CD14-positive monocyte (primary cell): ENCODE measurements at places on chromosomes 4 and X.
A peak's percentile ranks its signal among the peaks of the same experiment; 100 is the strongest.

DNA sequence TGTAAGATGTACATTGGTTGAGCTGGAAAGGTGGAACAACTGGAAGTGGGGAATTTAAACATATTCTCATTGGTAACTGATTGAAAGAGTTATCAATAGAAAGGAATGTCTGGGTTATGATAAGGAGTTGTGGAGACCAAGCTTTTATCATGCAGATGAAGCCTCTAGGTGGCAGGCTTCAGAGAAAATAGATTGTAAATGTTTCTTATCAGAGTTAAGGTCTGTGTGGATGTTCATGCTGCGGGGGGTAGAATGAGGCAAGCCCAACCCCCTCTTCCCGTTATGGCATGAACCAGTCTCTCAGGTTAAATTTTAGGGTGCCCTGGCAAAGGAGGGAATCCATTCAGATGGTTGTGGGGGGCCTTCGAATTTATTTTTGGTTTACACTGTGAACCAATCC, 16.0 kb downstream of the ARSD start:
- no peak for DNase-seq

DNA sequence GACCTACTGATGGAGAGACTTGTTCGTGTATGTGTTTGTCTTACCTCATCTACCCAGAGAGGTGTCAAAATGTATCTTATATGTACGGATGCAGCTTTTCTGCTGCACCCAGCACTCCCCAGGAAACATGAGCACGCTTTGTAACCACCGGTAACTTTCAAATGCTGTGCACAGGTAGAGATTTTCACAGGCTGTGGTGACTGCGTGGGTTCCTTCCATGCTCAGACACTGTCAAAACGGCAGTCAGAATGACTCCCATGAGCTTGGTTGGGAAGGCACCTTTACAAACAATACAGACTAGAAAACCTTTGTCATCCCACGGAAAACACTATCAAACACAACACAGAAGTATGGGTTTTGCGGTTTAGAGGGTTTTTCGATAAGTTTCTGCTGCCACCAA, 28.2 kb downstream of the F11 start:
- DNase-seq, result no peak

- DNase-seq, result no peak
Measured at GRCh38 chrX:63675716-63676115, 109.3 kb downstream of the ARHGEF9 start.

DNA sequence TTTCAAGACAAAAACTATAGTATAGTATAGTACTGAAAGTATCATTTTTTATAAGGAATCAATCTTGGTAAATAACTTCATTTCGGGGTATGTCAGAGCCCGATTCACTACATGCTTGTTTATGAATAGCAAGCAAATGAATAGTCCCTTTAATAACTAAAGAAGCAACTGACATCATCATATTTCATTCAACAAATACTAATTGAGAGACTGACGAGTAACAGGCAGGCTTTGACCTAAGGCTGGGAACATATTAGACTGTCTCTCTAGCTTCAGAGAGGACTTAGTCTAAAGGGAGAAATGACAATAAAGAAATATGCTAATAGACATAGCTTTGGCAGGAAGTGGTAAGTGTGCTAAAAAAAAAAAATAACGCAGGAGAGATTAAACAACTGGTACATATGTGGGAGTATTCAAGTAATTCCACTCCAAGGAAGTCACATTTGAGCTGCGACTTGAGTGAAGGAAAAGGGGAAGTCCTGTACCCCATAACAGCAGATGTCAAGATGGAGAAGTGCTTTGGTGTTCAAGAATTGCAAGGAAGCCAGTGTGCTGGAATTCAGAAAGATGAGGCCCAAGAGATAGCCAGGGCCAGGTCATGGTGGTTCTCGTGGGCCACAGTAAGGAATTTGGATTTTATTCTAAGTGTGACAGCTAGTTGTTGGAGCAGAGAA, 284.9 kb downstream of the FBXO8 start:
- no peak for DNase-seq

GRCh38 chr4:184961660-184962059, 56.6 kb upstream of the HELT start:
- DNase-seq, result no peak

DNA sequence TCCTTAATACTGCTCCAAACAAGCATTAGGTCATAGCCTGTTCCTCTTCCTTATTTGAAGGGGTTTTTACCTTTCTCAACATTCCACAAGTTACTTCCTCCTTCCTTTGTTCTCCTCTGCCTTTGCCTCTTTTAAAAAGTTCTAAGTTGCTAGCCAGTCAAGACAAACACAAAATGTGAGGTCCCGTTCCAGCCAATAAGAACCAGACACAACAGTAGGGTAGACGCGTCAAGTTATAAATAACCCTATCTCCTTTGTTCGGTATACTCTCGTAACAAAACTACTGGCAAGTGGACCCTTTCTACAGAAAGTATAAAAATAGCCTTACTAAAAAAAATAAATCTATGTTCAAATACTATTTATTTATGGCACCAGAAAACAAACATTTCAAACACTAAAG, 6.3 kb upstream of the ACE2 start:
- DNase-seq, result no peak

GRCh38 chrX:66000628-66001272, 39.1 kb downstream of the VSIG4 start:
- DNase-seq, result no peak

GRCh38 chrX:141396536-141396935, 154.2 kb upstream of the SPANXC start:
- no peak for DNase-seq

- DNase-seq, result peak; percentile 3
Measured at GRCh38 chrX:149630681-149631233, 835 bp downstream of the TMEM185A start.

- no peak for DNase-seq
Measured at GRCh38 chrX:18707426-18708049, at the start of gene PPEF1. Gene PPEF1 (plus strand): TSS chrX:18707645. CDS start chrX:18707781, 136 bp downstream.

- no peak for DNase-seq
Measured at GRCh38 chr4:808860-809570, 16.9 kb downstream of the CPLX1 start.

DNA sequence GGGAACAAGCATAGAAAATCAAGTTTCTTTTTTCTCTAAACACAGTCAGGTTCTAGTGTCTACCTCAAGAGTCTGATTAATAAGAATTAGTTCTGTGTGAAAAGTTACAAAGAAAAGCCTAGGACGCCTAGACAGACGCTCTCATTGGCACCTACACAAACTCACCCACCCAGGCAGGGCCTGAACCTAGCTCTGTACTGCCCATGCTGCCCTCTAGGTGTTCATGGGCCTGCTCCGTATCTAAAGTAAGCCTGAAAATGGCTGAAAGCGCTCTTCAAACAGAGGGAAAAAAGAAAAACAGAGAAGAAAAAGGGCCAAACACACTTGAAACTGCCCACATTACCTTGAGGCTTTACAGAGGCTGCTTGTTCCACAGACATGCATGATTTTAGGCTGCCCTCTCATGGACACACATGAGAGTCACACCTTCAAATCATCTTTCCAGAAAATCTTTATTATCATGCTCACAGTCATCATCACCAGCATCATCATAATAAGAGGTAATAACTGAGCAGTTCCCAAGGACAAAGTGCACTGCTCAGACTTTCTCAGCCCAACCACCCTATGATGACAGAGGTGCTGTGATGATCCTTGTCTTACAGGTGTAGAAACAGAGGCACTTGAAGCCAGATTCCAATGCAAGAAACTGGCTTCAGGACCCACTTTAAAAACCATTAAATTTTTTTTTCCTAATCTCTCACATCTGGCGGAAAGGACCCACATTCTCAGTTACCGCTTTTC, 49.6 kb downstream of the MAP7D2 start:
- DNase-seq, result no peak

DNA sequence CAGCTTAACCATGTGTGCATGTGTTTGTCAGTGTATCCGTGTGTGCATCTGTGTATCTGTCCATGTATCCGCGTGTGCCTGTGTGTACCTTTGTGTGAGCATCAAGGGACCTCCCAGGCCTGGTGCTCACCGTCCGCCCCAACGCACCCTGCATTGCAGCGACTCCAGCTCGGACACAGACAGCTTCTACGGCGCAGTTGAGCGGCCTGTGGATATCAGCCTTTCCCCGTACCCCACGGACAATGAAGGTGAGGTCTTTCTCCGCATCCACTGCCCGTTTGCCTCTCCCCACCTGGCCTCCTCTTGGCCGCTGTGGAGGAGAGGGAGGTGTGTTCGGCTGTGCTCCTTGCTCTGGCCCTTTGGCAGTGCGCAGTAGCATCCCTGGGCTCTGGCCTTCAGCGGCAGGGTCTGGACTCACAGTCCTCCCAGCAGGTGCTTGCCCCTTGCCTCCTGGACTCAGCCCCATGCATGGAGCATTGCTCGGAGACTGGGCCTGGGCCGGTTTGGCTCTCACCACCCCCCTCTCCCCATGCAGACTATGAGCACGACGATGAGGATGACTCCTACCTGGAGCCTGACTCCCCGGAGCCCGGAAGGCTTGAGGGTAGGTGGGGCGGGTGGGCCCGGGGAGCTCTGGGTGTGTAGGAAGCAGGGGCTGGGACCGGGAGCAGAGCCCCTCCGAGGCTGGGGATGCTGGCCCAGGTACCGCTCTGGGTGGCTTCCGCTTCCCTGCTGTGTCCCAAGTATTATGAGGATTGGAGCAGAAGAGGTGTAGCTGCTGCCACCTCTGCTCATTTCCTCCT, 16.4 kb upstream of the ADD1 start:
- DNase-seq, result no peak

GRCh38 chr4:75565481-75565880, 9.6 kb downstream of the ODAPH start:
- no peak for DNase-seq

- no peak for DNase-seq
Measured at GRCh38 chr4:41466249-41466648, 71.7 kb upstream of the LIMCH1 start.
